ENCODE measurements at places on chromosomes 16 and 17.
A peak's percentile ranks its signal among the peaks of the same experiment; 100 is the strongest.

DNA sequence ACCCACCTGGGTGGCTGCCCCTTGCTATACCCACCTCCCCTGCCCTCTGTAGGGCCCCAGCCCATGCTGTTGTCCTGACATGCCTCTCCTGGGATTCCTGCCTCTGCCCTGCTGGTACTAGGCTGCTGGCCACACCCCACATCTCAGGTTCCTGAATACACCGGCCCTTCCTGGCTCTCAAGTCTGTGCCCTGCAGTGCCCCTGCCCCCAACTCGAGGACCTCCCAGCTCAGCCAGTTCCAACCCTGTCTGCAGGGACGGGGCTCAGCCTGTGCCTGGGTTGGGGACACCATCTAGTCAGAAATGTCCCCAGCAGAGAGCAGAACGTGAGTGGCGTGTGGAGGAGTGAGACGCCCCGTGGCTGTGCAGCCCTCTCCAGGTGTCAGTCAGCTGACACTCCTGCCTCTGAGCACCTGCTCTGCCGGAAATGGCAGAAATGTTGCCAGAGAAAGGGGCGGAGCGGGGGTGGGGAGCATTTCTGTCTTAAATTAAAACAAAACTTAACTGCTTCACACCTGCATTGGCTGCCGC is 28.7 kb downstream of the ACSF3 start:
- peak; percentile 32 for DNase-seq

GRCh38 chr17:55624772-55625433 is 97.8 kb downstream of the TMEM100 start:
- DNase-seq = no peak

- DNase-seq = no peak
Measured at GRCh38 chr17:3583456-3583855, 25.8 kb downstream of the TRPV1 start.

DNA sequence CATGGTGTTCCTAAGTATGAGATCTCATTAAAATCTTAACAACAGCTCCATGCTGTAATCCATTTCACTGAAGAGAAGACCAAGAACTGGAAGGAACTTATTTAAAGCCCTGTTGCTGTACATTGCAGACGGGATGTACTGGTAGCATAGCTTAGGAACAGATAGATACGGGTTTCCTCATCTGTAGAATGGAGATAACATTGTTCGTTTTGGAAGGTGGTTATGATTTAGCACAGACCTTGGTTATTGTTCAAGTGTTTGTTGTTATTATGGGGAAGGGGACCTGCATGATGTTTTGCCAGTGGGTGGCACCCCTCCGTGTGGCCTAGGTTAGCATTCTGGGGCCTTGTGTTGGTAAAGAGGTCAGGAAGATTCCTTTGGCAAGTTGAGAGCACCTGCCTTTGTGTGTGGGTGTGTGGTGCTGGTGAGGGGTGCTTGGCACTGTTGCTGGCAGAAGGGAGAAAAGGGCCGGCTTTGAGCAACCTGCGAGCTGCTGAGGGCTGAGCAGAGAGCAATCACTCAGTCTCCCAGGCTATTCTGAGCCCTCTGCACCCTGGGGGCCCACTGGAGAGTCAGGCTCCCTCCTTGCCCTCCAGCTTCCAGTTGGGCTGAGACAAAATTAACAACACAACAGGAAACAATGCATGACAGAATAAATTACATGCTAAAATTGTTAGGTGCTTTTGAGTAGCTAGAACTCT is 2.3 kb downstream of the TAOK2 start:
- DNase-seq = no peak

GRCh38 chr16:58198803-58199411 is 1.0 kb upstream of the CSNK2A2 start:
- no peak for DNase-seq

DNA sequence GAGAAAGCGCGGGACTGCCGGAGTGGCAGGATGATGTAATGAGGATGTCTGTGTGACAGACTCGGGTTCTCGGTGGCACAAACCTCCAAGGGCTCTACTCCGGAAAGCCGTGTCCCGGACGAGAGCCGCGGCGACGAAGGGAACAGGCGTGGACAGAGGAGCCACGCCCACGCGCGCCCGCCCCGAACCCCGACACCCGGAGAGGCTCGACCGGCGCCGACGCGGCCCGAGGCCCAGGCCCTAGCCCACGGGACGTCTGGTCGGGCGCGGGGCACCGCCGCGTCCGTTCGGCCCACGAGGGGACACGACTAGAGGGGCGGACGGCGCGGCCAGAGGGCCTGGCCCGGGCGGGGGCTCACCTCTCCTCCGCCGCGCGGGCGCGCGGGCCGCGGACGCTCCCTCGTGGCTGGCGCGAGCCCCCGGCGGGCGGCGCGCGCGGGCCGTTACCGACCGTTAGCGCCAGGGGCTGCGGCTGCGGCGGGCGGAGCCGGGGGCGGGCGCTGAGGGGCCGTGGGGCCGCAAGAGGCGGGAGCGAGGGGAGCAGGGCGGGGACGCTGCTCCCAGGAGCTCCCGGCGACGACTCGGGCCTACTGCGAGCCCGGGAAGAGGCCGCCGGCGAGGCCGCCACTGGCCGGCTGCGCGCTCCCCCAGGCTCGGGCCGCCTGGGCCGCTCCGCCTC is 2.1 kb upstream of the IRX5 start:
- DNase-seq = no peak
